ENCODE measurements at places on chromosomes 3 and 15.

GRCh38 chr15:56207092-56207491, 36.6 kb downstream of the RFX7 start:
- no peak for DNase-seq

- DNase-seq: no peak
Measured at GRCh38 chr15:101182215-101182614, 69.6 kb downstream of the CHSY1 start.

DNA sequence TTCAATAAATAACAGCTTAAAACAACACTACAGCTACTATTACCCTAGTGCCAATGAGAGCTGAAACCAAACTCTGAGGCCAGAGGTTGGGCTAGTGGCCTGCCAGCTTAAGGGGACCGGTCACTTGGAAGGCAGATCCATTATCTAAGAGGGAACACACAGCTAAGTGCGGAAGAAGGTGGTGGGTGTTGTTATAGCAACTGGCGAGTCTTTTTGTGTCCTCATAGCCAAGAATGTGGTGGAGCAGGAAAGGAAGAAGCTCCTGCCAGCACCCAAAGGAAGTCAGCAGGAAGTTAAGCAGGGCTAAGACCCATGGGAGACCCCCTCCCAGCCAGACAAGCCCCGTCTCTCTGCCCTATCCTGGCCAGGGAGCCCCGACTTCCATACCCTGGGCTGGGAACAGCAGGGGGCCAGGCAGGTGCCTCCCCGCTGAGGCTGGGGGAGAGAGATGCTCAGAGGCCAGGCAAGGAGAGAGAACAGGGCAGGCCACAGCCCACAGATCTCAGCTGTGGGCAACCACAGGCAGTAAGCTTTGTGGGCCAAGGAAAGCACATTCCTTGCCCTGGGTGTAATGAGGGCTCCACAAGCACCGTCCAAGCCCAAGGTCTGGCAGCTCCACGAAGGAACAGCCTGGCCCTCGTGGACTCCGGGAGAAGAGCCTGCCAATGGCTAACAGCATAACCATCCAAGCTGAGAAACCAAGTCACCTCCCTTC, 34.0 kb upstream of the HRH1 start:
- no peak for DNase-seq

DNA sequence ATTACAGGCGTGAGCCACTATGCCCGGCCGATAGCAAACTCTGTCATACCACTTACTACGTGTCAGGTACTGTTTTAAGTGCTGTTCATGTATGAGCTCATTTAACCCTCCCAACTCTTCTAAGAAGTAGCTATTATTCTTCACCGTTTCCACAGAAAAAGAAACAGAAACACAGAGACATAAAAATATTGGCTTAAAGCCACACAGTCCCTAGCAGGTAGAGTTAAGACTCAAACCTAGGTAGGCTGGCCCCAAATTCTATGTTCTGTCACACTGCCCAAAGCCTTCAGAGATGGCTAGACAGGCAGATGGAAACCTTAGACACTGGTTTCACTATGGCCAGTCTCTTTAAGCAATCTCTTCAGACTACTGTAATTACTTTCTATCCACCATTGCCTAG, 149.8 kb upstream of the KCNMB2 start:
- DNase-seq: no peak

DNA sequence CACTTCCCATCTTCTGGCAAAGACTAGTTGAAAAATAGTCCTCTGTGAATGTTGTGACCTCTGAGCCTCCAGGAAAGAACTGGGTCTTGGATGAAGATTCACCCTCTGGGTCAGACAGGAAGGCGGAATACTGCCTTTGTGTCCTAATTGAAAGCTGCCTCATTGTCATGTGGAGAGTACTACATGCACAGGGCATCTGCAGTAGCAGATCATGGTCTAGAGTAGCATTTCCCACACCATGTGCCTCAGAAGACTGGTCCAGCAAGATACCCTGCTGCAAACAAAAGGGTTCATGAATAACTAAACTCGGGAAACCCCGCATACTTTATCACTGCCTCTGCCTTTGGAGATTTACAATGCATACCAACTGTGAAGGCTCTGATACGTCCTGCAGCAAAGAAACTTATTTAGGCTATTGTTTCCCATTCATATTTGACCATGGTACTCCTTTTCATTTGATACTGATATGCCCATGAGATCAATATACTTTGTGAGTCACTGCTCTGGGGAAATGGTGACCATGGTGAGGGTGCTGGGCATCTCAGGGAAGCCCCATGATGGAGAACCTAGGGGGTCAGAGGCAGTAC, 22.7 kb downstream of the IRAK2 start:
- no peak for DNase-seq

DNA sequence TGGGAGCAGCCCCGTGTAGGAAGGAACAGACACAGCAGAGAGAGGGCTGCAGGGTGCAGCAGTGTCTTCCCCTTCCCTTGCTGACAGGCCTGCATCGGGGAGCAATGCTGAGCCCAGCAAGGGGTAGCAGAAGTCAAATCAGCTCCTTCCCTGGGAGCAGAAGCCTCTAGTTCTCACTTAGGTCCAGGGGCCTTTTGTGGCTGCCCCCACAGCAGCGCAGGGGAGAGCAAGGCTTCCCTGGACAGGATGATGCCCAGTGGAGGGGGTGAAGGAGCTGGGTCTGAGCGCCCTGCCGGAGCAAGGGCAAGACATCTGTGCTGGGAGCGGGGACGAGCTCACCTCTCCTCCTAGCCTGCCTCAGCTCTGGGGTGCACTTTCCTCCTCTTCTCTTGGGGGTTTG, 827 bp downstream of the PLCB2 start:
- DNase-seq: no peak

GRCh38 chr3:567488-568185, 371.1 kb downstream of the CHL1 start:
- DNase-seq: no peak

GRCh38 chr3:150169330-150169940, 198.7 kb upstream of the PFN2 start:
- no peak for DNase-seq

GRCh38 chr3:146156095-146156494, 4.9 kb downstream of the PLOD2 start:
- no peak for DNase-seq

DNA sequence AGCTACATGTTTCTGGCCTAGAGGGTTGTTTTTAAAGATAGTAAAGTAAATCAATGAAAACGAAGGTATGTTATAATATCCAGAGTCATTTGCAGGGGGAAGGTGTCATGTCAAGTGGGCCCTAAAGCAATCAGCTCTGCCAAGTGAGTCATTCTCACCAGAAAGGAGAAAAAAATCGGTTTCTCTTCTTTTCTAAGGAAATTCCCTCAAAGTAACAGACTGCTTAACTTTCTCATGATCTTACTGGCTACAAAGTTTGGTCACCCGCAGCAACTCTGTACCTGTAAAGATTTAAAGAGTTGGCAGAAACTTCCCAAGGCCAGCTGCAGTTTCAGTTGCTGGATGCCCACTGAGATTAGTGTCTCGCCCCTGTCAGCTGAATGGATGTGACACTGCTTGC, 5.5 kb upstream of the FSIP1 start:
- no peak for DNase-seq
